CD8-positive, alpha-beta memory T cell (primary cell): ENCODE measurements at places on chromosomes 6 and 20. TPM values are rescaled to one million over a fixed set of nuclear protein-coding genes. Genes with fewer than 3 reads are reported as not detected.

The MAS1 gene
- total RNA-seq, result not detected

DNA sequence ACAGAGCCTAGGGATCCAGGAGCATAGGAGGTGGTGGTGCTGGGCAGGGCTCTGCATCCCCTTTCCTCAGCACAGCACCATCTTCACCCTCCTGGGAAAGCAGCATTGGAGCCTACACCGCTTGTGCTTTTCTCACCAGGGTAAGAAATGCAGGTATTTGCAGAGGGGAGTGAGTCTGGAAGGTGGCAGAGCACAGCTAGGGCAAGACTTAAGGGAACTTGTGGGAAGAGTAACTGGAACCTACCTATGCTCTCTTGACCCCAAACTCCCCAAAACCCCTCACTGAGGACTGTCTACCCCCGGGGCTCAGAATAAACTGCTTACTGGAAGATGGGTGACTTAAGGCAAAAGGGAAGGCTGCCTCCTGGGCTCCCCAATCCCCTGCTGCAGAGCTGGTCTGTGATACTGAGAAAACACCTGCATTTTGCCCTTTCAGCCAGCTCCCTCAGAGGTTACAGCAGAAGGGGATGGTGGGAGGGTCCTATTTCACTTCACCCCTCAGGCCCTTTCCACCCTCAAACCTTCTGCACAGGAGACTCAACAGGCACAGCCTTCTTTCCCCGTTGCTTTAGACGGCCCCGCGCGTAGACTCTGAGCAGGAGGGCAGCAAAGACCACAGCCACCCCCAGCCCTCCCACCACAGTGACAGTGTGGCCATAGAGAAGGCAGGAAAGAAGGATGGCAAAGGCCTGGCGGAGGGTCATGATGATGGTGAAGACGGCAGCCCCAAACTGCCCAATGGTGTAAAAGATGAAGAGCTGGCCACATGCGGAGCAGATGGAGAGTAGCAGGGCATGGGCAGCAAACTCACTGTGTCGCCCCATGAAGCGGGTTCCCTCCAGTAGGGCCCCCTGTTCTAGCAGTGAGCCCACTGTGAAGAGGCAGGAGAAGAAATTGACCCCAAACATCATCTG is 2.9 kb downstream of the SLC35B2 start:
- peaks cover 64% of the 10 kb centered on the region for H3K36me3 ChIP-seq
- H3K4me1 ChIP-seq, result peaks cover 21% of the 10 kb centered on the region
- DNase-seq, result no peak
- no peak overlapping the region for H3K4me3 ChIP-seq
- H3K27me3 ChIP-seq, result no peaks in the 10 kb centered on the region

The BANF2 gene
- not detected for total RNA-seq

The RIMS4 gene
- total RNA-seq, result not detected

GRCh38 chr6:106788761-106789160 is 159.4 kb downstream of the QRSL1 start:
- H3K27ac ChIP-seq, result no peak overlapping the region
- H3K27me3 ChIP-seq, result no peaks in the 10 kb centered on the region
- no peaks in the 10 kb centered on the region for H3K36me3 ChIP-seq
- DNase-seq, result no peak

The PSORS1C2 gene
- total RNA-seq, result not detected

The WFDC5 gene
- not detected for total RNA-seq

The ESF1 gene
- total RNA-seq, result 25.6 TPM
